ENCODE measurements at places on chromosomes 16 and 17. TPM values are rescaled to one million over a fixed set of nuclear protein-coding genes. Genes with fewer than 3 reads are reported as not detected.

DNA sequence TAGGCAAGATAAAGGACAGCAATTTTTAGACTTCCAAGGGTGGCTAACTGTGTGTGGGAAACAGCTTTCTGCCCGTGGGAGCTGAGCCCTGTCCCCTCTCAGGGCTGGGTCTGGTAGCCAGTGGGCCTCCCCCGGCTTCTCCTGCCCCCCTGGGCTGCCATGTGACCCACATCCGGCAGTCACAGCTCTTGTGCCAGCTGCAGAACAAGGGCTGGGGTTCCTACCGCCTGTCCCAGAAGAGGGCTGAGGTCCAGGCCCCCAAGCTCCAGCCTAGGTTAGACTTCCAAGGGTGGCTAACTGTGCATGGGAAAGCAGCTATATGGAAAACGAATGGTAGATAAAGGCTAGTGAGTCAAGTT lies 6.1 kb downstream of the GAST start:
- no peak for DNase-seq

- no peak for DNase-seq
Observed at GRCh38 chr16:85088570-85089199, 23.6 kb downstream of the CIBAR2 start.

GRCh38 chr17:2138761-2139160 lies 83.9 kb downstream of the HIC1 start:
- no peak for DNase-seq

GRCh38 chr17:75476752-75477489 lies 20.5 kb downstream of the TMEM94 start:
- no peak for DNase-seq

- DNase-seq: no peak
Observed at GRCh38 chr17:72631568-72631948, 460.9 kb downstream of the SLC39A11 start.

GRCh38 chr17:5373112-5373511 lies 46.4 kb downstream of the NUP88 start:
- DNase-seq: no peak

DNA sequence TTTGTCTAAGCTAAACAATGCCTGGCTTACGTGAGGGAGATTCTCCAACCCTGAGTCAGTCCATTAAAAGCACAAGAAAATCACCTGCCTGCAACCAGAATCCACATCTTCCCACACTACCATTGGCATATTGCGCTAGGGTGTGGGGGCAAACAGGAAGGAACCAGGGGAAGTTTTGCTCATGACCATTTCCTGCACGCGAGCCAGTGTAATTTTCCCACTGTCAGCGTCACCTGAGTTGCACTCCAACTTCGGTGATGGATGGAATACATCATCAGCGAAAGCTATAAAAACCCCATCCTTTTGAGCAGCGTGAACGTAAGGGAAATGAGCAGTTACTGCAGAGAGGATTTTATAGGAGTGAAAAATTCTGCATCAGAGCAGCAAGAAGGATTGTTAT lies 167.9 kb upstream of the NOL11 start:
- no peak for DNase-seq

- DNase-seq: no peak
Observed at GRCh38 chr17:10435096-10435495, 13.3 kb upstream of the MYH8 start.

DNA sequence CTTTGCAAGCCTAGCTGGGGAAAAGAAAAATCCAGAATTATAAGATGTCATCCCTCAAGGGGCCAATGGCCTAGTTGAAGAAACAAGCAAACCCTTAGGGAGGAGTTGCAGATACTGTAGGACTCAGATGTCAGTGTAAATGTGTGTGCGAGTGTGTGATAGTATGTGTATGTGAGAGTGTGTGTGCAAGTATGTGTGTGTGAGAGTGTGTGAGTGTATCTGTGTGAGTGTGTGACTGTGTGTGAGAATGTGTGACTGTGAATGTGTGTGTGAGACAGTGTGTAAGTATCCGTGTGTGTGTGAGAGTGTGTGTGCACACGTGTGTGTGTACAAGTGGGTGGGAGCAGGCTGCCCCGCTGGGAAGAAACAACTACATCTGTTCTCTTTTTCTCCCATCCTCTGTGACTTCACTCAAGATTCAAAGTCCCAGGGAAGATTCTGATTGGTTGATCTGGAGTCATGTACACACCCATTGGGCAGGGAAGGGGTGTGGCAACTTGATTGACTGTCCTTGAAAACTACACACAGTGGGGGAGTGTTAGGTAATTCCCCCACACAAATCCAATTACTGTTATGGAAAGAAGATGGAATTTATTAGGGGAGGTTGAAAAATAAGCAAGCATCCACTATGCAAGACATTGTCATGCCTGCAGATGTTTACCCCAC lies 40.7 kb downstream of the IRX3 start:
- DNase-seq: no peak

DNA sequence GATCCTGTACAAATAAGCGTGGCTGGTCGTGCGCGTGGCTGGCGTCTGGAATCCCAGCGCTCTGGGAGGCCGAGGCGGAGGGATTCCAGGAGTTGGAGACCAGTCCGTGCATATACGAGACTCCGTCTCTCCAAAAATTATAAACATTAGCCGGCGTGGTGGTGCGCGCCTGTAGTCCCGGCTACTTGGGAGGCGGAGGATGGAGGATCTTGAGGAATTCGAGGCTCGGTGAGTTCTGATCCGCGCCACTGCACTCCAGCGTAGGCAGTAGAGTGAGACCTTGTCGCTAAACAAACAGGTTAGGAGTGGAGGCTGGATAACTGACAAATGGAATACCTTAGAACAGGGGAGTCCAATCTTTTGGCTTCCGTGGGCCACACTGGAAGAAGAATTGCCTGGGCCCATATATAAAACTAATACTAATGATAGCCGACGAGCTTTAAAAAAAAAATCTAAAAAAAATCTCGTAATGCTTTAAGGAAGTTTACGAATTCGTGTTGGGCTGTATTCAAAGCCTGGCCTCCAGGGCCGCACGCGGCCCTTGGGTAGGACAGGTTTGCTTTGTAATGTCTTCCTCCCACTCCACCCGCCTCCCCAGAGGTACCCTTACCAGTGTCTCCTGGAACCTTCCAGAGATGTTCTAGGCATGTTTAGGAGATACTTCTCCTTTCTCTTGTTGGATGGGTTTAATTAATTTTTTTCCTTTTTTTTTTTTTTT lies 909 bp upstream of the RSL1D1 start:
- DNase-seq: no peak

- peak; percentile 13 for DNase-seq
Observed at GRCh38 chr16:53892155-53892554, 188.2 kb downstream of the FTO start.

DNA sequence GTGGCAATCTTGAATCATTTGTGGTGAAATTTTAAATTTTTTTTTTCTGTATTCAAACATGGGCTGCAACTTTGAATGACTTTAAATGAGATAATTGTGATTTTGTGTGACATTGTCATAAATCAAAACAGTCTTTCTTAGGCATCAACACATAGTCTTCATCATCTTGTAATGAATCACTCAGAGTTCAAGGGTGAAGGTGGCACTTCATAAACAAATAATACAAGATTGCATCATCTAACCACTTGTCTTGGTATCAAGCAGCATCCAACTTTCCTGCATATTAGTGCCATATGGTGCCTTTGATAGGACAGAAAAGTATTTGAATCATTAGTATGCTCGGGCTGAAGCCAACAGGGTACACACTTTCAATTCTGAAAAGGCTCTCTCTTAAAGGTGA lies 392.4 kb upstream of the GOT2 start:
- no peak for DNase-seq

DNA sequence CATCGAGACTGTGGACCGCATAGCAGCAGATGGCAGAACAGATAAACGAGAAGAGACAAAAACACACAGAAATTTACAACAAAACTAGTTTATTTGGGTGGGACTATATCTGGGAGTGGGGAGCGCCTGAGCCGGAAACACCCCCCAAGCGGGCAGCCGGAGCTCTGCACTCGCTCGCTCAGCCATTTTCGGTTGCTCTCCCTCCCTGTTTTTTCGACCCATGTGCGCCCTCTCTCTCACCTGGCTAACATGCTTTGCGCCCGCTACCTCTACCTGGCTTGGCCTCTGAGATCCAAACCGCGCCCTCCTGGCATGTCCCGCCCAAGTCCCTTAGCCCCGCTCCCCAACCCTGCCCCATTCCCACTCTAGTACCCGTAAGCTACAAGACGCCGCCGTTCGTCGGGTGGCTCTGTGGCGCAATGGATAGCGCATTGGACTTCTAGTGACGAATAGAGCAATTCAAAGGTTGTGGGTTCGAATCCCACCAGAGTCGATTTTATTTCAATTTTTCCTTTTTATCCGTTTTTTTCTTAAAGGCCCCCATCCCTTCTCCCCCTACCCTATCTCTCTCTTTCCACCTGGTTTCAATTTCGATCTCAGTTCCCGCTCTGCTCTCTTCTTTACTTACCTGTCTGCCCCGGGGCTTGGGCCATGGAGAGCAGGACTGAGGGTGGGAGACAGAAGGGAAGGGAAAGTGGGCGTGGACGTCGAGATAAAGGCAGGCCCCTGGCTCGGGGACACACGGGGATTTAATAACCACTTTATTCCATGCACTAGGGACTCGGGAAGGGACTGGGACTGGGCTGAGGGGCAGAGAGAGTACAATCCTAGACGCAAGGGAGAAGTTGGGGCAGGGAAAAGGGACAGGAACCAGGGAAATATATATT lies 2.4 kb upstream of the ALOXE3 start:
- DNase-seq: no peak

GRCh38 chr17:13594762-13595598 lies 6.7 kb downstream of the HS3ST3A1 start:
- no peak for DNase-seq

- peak; percentile 84 for DNase-seq
Observed at GRCh38 chr17:55433629-55434422, 12.2 kb upstream of the MMD start.

DNA sequence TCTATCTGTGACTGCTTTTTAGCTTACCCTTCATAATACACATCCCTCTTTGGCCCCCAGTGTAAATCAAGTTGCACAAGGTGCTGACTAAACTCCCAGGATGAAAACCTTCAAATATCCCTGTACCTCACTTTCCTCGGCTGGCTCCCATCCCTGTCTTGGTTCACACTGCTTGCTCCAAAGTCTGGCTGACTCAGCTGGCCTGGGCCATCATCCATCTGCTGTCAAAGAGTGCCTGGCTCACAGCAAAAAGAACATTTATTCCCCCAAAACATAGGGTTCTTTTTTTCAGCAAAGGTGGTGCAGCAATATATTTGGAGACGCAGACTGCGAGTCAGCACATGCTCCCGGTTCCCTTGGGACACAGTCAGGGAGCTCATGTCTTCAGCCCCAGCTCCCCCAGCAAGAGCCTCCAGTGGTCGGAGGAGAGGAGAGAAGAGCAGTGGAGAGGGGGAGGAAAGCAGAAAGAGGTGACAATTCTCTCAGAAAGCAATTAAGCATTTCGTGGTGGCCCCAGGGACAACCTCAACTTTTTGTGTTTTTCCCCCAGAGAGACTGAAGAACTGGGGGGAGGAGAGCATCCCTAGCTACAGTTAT lies 26.1 kb downstream of the GPR142 start:
- no peak for DNase-seq

DNA sequence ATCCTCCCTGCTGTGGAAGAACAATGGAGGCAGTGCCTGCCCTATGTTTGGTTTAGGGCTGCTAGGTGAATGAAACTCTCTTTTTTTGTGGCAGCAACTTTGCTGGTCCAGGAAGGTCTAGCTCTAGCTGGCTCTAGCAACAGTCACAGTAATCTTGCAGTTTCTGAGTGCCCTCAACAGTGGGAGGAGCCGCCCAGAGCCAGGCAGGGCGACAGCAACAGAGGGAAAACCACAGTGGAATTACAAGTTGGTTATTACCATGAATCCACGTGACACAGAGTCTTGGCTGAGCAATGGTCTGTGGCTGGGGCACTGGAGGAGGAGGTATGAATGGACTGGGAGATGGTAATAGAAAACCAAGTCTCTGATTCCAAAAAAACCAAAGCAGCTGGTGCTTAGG lies 10.3 kb downstream of the HSPB9 start:
- peak; percentile 64 for DNase-seq

- no peak for DNase-seq
Observed at GRCh38 chr16:8474587-8474986, 115.7 kb downstream of the TMEM114 start.

The ZNF205 gene
- 9.0 TPM for polyA plus RNA-seq

The EFNB3 gene
- polyA plus RNA-seq: 5.3 TPM

The SCN4A gene
- 0.06 TPM for polyA plus RNA-seq

The DPEP2 gene
- 0.25 TPM for polyA plus RNA-seq

The PPP1R27 gene
- not detected for polyA plus RNA-seq

The CRHR1 gene
- not detected for polyA plus RNA-seq

The ANKS3 gene
- polyA plus RNA-seq: 23.7 TPM

The KRTAP9-4 gene
- not detected for polyA plus RNA-seq
